HT1080 (cell line): ENCODE measurements at places on chromosomes 16 and 17.
A peak's percentile ranks its signal among the peaks of the same experiment; 100 is the strongest.

DNA sequence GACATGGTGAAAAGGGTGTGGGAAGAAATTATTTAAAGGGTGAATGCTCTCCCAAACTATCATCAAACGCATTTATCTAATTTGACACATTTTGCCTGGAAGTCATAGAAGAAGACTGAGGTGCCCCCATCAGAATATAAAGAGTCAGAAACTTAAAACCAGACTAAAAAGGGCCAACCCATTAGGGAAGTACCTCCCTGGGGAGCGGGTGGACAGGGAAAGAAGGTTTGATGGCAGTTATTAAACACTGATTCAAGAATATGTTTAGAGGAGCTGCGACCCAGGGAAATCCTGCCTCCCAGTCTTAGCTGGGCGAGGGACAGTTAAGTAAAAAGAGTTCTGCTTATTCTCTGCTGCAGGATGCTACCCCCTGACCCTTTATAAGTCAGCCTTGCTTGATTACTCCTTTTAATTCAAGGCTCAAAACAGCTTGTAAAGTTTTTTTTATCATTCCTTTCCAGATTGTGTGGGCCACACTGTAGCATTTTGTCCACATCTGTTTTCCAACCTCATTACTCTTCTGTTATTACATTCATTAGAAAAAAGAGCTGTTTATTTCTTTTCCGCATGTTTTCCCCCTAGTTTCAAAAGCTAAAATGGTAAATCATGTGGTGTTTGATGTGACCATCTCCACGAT, 138.5 kb upstream of the TBX2 start:
- DNase-seq, result no peak

- DNase-seq, result no peak
These were observed 32.9 kb downstream of the DEF8 start for GRCh38 chr16:89981414-89981813.

DNA sequence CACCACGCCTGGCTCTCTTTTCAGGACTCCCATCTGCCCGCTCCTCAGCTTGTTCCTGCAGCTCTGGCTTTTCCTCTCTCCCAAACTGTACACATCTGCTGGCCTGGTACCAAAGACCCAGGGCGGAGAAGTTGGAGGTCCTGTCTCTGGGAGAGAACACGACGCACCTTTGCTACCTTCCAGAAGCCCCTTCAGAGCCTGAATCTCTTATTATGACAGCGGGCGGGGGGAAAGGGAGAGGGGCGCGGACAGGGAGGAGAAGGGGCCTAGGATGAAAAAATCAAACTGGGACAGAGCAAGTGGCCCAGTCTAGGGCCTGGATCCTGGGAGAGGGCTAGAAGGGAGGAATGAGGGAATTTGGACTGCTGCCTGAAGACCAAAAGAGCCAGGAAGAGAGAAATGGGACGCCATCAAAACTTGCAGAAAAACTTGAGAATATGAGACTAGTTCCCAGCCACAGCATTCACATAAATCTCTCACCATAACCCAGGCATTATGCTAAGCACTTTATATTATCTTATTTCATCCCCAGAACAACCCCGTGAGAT, 2.5 kb upstream of the PER1 start:
- DNase-seq, result no peak

DNA sequence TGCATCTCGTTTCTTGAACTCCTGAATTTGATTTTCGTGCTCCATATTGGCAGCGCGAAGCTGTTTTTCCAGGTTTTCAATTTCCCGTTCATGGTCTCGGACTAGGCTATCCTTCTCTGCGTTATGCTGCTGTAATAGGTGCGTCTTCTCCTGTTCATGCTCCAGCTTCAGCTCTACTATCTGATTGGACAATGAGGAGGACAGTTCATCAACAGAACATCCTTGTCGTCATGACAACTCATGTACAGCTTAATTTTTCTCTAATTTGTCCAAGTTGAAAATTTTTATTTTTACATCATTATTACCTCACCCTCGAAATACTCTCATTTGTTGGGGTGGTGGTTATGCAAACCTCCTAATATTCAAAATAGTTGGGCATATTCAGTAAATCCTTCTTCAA, 289.8 kb downstream of the CEP112 start:
- DNase-seq, result no peak

DNA sequence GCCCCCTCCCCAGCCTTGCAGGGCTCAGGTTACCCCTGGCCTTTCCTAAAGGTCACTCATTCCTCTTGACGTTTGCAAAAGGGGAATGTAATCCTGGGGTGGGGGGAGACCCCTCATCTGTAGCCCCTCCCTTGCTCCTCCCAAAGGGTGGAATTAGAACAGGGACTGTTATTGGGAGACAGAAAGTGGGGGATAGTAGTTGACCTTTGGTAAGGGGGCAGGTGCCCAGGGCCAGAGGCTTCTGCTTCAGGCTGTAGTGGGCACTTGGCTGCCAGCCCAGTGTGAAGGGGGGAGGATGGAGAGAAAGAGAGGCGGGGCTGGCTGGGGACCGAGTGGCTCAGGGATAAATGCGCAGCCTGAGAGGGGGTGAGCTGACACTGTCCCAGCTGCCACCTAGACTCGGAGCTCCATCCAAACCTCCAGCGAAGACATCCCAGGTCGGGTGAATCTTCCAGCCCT, at the start of gene ENO3:
Gene ENO3, plus strand, starts transcription at position 374 of the 459 bp plus-strand sequence. CDS start 711 bp downstream, outside the sequence.
- DNase-seq, result no peak

DNA sequence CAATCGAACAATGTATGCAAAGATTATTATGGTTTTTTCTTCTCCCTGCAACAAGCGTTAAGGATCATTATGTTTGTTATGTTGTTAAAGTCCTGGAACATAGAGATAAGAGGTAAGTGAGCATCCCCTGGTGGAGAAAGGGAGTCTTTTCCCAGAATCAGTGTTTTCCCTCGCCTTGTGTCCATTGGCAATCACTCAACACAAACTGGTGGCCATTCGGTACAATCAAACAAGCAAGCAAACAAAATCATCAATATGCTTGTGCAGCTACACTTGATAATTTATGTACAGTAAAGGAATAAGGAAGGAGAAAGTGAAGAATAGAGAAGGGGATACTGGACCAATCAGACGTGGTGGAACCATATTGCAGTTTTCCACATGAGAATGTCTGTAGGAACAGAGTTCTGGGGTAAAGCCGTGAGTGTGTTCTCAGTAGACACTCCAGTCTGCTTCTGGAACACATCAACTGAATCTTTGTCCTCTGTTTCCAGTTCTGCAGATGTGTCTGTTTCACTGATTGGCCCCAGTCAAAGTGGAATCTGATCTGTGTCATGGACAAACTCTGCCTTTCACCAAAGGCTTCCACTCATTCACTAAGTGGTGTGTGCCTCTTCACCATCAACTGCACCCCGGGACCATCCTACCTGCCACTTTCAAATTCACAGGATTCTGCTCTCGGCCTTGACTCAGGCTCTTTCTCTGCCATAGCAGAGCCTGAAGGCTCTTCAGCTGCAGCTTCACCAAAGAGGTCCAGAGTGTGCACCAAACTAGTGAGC, 169.5 kb downstream of the AHSP start:
- DNase-seq, result peak; percentile 17

DNA sequence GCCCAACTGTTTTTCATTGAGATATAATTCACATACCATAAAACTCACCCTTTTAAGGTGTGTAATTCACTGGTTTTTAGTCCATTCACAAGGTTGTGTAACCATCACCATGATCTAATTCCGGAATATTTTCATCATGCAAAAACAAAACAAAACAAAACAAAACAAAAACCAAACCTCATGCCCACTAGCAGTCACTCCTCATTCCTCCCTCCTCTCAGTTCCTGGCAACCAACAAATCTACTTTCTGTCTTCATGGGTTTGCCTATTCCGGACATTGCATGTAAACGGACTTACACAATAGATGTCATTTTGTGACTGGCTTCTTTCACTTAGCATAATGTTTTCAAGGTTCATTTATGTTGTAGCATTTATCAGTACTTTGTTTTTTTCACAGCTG, 4.5 kb upstream of the NOD2 start:
- no peak for DNase-seq

DNA sequence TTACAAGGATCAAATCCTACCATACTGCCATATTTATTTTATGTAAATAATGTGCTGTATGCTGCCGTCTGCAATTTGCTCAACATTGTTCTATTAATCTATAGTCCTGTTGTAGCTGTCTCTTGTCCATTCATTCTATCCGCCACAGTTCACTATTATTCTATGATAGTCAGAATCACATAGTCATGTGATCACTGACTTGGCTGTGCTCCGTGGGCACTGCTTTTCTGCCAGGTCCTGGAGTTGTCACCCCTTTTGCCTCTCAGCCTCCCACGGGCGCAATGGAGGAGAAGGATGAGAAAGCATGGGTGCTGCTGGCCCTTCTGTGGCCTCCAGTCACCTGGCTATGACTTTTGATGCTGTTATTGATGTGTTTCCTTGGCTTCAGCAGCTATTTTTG, 37.3 kb upstream of the ANKFY1 start:
- no peak for DNase-seq

DNA sequence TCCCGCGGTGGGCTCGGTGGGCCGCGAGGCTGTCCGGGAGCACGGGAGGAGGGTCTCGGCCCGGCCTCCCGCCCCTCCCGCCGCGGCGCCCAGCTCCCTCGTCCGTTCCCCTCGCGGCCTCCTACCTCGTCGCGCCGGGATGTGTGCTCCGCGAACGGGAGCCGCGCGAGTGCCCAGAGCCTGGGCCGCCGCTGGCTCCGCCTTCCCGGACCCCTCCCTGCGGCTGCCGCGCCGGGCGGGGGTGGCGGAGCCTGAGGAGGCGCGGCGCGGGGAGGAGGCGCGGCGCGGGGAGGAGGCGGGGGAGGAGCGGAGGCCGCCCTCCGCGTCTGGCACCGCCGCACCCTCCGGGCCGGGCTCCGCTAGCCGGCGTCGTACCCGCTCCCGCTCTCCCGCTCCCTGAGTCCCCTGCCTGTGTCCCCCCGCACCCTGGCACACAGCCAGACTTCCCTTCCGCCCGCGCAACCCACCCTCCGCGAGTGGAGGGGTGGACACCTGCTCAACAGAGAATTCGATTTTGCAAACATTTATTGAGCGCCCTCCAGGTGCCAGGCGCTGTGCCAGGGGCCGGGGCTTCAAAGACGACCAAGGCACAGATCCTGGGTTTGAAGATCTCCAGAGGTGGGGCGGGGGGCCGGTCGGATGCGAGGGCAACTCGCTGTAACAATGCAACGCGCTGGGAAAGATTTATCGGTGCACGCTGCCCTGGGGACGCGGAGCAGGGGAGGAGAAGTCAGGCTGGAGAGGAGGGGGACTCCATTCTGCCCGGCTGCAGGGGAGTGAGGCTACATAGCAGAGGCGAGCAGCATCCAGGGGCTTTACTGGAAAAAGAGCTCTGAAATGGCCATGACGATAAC, at the start of gene MPP3:
Gene MPP3, minus strand, starts transcription at position 171 of the 854 bp plus-strand sequence. CDS start 1,240 bp downstream, outside the sequence.
- peak; percentile 51 for DNase-seq

- DNase-seq, result no peak
These were observed 265.9 kb upstream of the SALL1 start for GRCh38 chr16:51416926-51417325.

- no peak for DNase-seq
These were observed 16.2 kb downstream of the RPH3AL start for GRCh38 chr17:336110-337021.

- DNase-seq, result no peak
These were observed 583 bp downstream of the ATXN2L start for GRCh38 chr16:28823291-28823872.

- peak; percentile 62 for DNase-seq
These were observed 681 bp downstream of the XPO6 start for GRCh38 chr16:28210979-28211588.
